ENCODE measurements at places on chromosomes 5 and 9.

DNA sequence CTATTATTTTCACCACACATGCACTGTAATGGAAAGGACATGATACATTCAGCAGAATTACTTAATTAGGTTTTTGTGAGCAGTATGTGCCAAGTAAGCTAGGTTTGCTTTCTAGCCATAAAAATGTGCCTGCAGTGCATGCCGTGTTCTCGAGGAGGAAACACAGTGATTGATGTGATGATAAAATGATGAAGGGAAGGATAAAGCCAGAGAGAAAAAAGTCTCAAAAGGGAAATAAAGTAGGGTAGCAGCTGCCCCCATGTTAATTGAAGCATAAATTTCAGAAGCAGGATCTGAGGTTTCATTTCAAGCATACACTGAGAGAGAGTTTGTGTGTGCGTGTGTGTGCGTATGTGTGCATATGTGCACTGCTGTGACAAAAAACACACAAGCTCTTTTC is 714.2 kb upstream of the C9orf72 start:
- no peak for DNase-seq

DNA sequence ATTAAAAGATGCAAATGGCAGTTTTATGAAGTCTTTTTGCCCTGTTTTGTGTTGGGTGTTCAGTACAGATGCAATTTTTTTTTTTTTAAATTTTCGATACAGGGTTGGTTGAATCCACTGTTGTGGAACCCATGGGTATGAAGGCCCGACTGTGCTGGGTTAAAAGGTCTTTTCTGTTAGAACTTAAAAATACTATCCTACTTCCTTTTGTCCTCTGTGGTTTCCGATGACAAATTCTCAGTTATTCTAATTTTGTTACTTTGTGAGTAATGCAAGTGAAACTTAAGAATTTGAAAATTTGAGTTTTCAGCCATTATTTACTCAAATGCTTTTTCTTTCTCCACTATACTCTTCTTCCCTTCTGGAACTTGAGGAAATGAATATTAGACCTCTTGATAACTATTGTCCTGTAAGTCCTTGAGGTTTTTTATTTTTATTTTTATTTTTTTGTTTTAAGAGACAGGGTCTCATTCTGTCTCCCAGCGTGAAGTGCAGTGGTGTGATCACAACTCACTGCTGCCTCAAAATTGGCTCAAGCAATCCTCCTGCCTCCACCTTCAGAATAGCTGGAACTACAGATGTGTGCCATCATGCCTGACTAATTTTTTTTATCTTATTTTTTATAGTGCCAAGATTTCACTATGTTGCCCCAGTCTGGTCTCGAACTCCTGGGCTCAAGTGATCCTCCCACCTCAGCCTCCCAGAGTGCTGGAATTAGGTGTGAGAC is 67.5 kb downstream of the ZCCHC7 start:
- DNase-seq, result peak; percentile 75

- DNase-seq, result no peak
Observed at GRCh38 chr9:6692433-6692832, 46.9 kb upstream of the GLDC start.

DNA sequence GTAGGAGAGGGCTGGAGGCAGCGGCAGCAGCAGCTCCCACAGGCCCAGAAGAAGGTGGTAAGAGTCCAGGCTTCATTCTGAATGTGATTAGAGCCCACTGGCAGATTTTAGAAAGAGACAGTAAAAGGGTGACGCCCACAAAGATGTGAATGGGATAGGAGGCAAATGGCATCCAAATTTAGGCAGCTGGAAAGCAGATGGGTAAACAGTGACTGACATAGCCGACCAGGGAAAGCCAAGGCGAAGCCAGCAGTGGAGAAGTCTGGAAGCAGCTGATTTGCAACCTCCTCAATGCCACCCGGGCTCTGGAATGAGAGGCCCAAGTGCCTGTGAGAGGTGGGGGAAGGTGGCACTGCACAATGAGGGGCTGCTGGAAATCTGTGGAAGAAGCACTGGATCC is 103.3 kb downstream of the C5orf15 start:
- DNase-seq, result no peak

DNA sequence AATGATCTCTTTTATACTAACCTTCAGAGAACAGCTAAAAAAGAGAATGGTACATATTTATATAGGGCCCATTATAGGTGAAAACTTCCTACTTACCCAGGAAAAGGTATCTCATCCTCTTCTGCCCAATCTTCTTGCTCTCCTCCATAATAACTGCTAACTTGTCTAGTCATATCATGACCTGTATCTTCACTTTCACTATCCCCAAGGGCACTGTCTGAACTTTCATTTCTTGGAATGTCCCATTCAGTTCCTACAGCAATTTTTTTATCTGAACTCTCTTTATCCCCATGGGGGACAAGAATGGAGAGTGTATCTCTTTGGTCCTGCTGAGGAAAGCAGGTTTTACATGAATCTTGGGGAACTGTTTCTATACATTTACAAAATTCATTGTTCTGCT is 36.4 kb upstream of the RAPGEF6 start:
- DNase-seq, result no peak
